ENCODE measurements at places on chromosomes 12 and 14.

GRCh38 chr12:89382328-89382727 is 30.0 kb upstream of the DUSP6 start:
- no peak for DNase-seq

- no peak for DNase-seq
Observed at GRCh38 chr14:93153121-93153520, 31.6 kb downstream of the MOAP1 start.

- no peak for DNase-seq
Observed at GRCh38 chr12:41576925-41577324, 388.8 kb downstream of the PDZRN4 start.

DNA sequence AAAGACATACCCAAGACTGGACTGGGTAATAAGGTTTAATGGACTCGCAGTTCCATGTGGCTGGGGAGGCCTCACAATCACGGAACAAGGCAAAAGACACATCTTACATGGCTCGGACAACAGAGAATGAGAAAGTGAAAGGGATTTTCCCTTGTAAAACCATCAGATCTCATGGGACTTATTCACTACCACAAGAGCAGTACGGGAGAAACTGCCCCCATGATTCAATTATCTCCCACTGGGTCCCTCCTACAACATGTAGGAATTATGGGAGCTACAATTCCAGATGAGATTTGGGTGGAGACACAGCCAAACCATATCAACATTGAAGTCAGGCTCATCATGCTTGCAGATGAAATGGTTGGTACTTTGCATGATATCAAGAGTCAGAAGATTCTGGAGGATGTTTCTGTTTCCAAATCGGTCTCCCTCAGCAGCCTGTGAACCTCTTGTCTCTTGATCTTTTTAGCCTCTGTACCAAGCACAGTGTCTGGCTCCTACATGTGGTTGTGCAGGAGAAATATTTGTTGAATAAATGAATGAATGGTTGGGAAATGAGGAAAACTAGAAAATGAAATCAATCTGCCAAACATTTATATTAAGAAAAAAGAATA is 98.6 kb downstream of the VRK1 start:
- no peak for DNase-seq

DNA sequence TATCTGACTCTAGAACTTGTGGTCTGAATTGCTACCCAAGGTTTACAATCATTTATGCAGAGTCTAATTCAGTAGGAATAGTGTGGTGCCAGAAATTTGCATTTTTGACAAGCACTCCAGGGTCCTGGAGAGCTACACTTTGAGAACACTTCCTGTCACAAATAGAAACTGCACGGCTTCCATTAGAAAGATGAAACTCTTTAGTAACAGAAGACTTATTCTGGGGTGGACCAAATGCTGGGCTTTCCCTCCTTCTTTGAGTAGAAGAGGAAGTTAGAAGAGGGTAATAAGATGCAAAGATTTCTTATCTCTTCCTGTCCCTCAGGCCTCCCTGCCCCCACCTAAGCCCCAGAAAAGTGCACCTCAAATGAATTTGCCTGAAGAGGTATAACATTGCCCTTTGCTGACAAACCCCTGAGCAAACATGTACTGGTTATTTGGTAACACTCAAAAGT is 28.4 kb downstream of the DGLUCY start:
- peak; percentile 8 for DNase-seq

GRCh38 chr12:15268927-15269552 is 47.8 kb upstream of the RERG start:
- DNase-seq, result peak; percentile 33

GRCh38 chr14:103558071-103558882 is 4.2 kb downstream of the BAG5 start:
- DNase-seq, result no peak

GRCh38 chr14:80695869-80696268 is 245.7 kb downstream of the CEP128 start:
- no peak for DNase-seq

GRCh38 chr12:106239241-106239950 is 8.4 kb downstream of the CKAP4 start:
- no peak for DNase-seq

DNA sequence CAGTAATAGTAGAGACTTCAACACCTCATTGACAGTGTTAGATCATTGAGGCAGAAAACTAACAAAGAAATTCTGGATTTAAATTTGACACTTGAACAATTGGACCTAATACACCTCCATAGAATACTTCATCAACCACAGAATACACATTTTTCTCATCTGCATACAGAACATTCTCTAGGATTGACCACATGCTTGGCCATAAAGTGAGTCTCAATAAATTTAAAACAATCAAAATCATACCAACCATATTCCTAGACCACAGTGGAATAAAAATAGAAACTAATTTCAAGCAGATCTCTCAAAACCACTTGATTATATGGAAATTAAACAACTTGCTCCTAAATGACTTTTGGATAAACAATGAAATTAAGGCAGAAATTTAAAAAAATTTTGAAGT is 82.3 kb downstream of the SLC38A4 start:
- no peak for DNase-seq

GRCh38 chr12:94987801-94988200 is 15.7 kb downstream of the NDUFA12 start:
- no peak for DNase-seq

DNA sequence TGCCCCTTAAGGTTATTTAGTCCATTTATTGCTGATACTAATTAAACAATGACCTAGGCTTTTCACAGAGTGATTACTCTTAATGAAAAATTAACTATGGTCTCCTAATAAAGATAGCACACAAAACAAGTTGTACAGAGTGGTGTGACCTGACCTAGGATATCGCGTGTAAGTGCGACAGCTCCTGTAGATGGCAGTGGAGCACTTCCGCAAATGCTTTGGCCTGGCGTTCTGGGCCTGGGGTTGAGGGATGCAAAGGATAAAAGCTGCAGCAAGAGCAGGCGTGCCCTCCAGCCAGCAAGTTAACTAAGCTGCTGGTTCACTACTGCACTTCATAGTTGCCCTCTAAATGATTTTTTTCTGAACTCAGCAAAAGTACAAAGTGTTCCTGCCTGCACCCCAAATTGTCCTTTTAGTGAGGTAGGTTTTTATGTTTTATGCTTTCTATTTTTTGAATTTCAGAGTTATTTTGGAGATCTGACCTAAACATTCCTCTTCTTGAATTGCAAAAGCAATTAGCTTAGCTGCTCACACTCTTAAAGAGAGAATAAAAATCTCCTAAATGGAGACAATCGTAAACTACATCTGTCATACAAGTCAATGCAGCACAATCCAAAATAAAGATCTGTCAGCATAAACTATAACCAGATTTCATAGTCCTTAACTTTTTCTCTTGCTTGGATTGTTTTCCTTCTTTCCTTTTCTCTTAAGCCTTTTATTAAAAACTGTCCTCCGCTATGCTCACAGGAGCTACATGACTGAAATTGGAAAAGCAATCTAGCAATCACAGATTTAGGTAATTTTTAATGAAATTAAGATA is 379.6 kb downstream of the LRIG3 start:
- DNase-seq, result no peak

GRCh38 chr14:61891170-61891569 is 128.9 kb downstream of the SNAPC1 start:
- no peak for DNase-seq

DNA sequence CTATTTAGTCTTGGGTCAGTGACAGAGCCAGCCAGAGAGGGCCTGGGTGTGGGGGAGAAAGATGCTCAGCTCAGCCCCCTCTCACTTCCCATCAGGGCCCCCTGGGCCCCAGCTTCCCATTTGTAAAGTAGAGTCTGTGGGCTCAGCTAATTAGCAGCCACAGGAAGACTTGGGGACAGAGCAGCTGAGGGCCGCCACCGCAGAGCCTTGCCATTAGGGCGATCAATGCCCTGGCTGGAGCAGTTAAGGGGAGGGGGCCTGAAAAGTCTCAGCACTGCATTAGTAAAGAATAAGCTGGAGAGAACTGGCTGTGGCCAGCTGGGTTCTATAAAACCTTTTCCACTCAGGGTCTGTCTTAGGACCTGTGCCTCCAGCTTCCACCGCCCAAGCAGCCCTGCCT is 2.7 kb downstream of the PLEKHD1 start:
- DNase-seq, result no peak

GRCh38 chr12:68042212-68042699 is 53.0 kb downstream of the IFNG-AS1 start:
- peak; percentile 36 for DNase-seq

- peak; percentile 35 for DNase-seq
Observed at GRCh38 chr14:89626233-89626806, 209.3 kb upstream of the FOXN3 start.

- DNase-seq, result no peak
Observed at GRCh38 chr14:103347091-103347815, 13.2 kb downstream of the EIF5 start.

GRCh38 chr12:64491718-64492117 is 39.8 kb downstream of the TBK1 start:
- no peak for DNase-seq

- no peak for DNase-seq
Observed at GRCh38 chr14:91585856-91586255, 75.7 kb upstream of the PPP4R3A start.

- DNase-seq, result no peak
Observed at GRCh38 chr12:123092866-123093265, 58.0 kb downstream of the PITPNM2 start.

- DNase-seq, result no peak
Observed at GRCh38 chr12:15272376-15272775, 49.9 kb upstream of the PTPRO start.

- DNase-seq, result peak; percentile 32
Observed at GRCh38 chr12:124388679-124389137, 93.8 kb downstream of the RFLNA start.

DNA sequence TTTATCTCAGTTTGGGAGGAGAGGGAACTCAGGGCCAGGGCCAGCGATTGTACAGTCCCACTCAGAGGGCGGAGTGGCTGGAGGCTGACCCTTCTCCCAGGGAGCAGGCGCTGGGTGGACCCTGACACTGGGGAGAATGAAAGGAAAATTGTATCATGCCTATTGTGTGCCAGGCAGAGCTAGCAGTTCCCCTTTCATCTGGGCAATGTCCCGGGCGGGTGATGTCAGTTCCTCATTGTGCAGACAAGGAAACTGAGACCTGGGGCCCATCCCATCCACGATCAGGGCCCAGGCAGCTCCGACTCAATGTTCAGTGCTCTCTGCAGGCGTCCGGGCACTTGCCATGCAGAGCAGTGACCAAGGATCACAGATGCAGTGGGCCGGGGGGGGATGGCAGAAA is 101.9 kb upstream of the RTL1 start:
- DNase-seq, result no peak

- DNase-seq, result no peak
Observed at GRCh38 chr14:104734991-104735779, 11.2 kb downstream of the ADSS1 start.

- DNase-seq, result no peak
Observed at GRCh38 chr14:93884950-93885349, 42.2 kb upstream of the FAM181A start.

- no peak for DNase-seq
Observed at GRCh38 chr12:75444429-75445136, 36.0 kb upstream of the GLIPR1 start.

DNA sequence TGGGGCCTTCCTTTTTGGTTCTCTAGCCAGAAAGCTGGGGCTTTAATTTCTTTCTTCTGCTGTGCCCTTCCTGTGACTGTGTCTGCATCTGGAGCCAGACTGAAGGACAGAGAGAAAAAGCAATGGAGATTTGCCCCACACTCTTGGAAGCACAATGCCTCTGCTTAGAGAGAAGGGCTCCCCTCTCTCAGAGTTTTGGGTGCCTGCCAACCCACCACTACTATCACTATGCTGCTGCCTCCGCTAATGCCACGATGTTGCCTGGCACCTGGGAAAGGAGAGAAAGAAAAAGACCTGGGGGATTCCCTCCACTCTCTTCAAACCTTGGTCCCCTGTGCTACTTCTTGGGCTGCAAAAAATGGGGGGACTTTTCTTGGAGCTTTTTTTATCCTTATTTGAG is 52.6 kb downstream of the TMEM260 start:
- no peak for DNase-seq

GRCh38 chr12:21773263-21773741 is 1.2 kb downstream of the KCNJ8 start:
- no peak for DNase-seq

DNA sequence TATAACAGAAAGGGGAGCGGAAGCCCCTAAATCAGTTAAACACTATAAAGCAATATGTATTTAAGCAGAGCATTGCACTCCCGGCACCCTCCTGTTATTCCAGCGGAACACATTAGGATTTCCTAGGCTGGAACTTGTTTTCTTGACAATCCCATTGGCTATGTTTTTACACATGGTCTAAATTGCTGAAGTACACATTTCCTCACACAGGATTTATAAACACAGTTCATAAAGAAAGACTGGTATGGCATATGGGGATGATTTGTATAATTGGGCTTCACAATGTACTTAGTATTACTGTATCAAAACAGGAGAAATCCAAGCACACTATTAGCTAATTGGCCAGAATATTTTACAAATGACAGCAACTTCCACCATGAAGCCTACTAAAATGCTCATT is 23.3 kb downstream of the PAX9 start:
- DNase-seq, result no peak

- DNase-seq, result no peak
Observed at GRCh38 chr14:69820991-69821390, 23.9 kb upstream of the SLC10A1 start.

- no peak for DNase-seq
Observed at GRCh38 chr12:13978876-13979275, 2.5 kb downstream of the GRIN2B start.

GRCh38 chr12:89918172-89918846 is 209.7 kb upstream of the ATP2B1 start:
- no peak for DNase-seq

DNA sequence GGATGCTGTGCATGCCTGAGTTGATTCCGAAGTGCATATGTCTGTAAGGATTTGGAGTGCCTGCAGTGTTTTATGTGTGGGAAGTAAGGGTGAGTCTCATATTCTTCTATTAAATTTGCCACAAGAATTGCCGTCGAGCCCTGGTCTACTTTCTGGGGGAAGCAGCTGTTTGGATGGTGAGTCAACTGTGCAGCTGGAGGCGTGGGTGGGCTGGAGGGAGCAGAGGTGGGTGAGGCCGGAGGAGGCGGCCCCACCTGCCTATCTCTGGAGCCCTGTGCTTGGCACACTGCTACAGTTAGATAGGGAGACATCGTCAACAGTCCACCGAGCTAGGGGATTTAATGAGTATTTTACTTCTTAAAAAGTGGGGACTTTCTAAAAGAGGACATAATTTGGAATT is 9.7 kb downstream of the GLRX5 start:
- DNase-seq, result no peak

DNA sequence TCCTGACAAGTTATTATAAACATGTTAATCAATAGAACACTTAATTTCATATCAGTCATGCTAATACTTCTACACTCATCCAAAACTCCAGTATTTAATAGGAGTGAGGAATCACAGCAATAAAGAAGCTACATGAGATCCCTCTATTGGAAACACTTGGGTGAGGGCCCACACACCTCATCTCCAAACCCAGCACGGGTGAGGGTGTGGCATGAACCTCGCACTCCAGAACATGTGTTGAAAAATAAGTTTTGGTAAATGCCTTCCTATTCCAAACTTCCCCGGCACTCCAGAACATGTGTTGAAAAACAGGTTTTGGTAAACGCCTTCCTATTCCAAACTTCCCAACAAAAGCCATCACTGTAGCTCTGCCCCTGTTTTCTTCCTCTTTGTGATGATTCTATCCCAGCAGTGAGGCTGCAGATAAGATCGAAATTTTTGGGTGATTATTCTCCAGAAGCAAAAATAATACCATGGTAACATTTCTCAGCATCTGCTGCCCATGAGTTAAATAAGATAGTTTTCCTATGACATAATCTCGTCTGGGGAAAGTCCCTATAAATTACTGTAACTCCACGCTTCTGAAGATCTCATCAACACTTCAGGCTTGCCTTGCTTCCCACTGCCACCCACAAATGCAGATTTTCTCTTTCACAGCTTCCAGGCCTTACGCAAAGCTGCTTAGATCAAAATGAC is 24.4 kb upstream of the PTPRB start:
- DNase-seq, result no peak

All from stimulated activated CD4-positive, alpha-beta T cell treated with anti-CD3 and anti-CD28 coated beads, Interleukin-4, amount 100 ng/mL, for 24 hours (primary cell).